SHP77 (cell line): ENCODE measurements at places on chromosomes 3 and 15.

GRCh38 chr3:10929978-10930665 is 62.4 kb upstream of the SLC6A1 start:
- DNase-seq = no peak

DNA sequence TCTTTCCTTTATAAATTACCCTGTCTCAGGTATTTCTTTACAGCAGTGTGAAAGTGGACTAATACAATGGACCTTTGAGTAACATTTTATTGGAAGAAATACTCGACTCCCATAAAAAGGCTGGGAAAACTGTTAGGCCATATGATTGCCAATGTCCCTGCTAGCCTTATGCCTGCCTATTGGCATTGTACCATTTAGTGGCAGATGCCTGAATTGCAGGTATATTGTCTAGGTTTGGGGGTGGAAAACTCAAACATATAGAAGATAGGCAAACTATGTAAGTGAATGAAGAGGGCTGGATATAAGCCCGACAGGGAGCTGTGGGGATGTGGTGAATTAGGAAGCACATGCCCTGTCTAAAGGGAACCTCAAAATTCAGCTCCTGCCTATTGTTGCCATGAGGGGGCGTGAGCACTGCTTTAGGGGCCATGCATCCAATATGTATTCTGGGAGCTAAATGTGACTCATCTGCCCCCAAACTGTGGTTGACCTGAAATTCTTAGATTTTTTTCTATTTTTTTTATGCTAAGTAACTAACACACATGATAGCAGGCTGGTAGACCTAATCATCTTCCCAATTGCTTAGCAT is 65.2 kb upstream of the TRA2B start:
- DNase-seq = no peak

GRCh38 chr3:72535772-72536171 is 312.5 kb downstream of the SHQ1 start:
- no peak for DNase-seq

DNA sequence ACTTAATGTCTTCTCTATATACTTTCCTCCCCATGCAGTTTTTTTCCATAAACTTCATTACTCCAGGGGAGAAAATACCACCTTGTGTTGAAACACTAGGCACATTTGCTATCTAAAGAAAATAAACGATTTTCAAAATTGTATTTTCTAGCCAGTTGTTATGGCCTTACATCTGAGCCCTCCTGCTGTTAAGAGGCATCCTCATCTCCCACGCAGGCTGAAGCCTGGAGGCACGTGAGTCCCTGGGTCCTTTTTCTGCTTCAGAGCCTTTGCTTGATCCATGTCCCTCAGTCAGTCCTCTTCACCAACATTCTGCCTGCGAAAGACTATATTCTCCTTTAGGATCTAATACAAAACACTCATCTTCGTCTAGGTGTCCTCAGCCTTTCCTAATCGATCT is 479.6 kb upstream of the ZNF717 start:
- DNase-seq = no peak

- no peak for DNase-seq
Measured at GRCh38 chr15:100918690-100919480, at the start of gene LRRK1. Gene LRRK1, plus strand, starts transcription at chr15:100919357. Its CDS starts 5,276 bp downstream, at chr15:100924633.

DNA sequence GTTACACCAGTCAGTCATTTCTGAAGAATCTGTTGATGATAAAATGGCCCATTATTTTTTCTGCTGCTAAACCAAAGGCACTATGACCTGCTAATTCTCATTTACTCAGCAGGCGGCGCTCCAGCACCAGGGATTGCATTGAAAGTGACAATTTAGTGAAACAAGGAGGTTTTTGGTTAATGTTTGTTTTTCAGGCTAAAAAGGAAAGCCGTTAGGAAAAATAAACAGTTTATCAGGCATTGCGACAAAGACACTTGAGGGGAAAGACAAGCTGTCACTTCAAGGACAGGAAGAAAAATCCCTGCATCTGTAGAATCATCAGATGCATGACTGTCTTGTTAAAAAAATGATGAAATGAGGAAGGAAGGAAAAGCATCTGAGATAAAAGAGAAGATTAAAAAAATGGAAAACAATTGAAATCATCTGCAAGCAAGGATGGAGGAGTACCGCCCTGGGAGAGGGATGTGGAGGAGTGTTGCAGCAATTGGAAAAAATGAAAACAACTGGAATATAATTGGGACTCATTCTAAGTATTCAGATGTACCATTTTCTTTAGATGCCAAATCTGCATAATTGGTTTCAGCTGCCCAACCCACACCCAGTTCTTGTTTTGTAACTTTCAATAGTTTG is 54.0 kb downstream of the NR1D2 start:
- peak; percentile 4 for DNase-seq

GRCh38 chr15:89999676-90000185 is 1.4 kb upstream of the ZNF710 start:
- DNase-seq = no peak

DNA sequence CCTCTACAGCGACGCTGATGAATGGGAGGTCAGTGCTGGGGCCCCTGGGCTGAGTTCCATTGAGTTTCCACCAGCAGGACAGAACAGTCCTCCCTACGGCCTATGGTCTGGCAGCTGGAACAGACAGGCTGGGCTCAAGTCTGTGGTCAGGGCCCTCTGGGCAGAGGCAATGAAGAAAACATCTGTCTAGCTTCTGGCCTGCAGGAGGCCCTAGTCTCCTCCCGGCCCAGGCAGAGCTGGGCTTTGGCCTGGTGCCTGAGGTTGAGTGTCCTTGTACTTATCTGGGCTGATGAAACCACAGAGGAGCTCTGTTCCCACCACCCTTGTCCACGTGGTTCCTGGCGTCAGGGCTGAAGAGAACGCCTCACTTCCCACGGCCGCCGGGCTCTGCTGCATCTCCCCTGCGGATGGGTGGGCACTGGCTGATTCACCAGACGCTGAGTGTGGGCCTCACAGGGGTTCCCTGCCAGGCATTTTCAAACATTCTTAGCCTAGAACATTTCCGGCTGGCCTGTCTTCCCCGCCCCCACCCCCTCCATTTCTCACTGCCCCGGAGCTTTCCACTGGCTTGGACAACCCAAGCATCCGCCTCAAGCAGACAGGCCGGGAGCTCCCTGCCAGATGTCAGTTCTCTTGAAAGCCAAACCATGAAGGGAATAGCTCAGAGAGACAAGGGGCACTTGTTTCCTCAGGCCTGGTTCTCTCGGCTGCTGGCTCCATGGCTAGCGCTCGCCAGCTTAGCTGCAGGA is 20.3 kb downstream of the PPCDC start:
- no peak for DNase-seq

DNA sequence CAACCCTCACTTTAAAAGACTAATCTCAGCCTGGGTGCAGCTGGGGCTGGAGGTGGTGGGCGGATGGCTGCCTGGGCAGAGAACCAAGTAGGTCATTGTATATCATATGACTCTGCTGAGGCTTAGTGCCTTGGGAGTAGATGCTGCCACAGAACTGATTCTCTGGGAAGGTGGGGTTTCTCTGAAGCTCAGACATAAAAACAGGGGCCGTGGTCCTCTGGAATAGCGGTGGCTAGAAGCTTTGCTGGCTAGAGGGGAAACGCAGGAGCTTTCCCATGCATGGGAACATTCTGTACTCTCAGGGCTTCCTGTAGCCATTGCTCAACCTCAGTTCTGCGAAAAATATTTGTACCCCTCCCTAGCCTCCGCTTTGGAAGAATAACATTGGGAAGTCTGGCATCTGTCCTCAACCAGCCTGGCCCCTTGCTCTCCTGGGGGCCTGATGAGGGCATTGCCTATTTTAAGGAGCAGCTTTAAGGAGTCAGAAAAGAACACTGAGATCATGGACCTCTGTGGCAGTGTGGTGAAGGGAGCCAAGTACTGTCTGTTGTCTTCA is 14.7 kb downstream of the TIMP4 start:
- no peak for DNase-seq

DNA sequence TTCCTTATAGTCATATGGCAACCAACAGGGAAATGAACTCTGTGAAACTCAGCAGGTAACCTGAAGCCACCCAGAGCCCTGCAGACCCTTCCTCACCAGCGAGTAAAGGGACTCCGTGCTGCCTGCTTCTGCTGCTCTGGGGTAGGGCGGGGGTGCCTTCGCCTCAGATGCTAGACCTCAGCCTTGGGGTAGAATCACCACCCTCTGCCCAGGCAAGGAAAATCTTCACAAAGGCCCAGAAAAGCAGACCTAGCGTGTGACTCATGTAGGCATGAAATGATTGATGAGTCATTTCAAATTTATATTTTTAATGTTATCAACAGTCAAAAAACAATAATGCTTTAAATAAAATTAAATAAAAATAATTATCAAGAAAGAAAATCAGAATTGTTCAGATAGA is 6.6 kb downstream of the STIMATE start:
- DNase-seq = no peak

DNA sequence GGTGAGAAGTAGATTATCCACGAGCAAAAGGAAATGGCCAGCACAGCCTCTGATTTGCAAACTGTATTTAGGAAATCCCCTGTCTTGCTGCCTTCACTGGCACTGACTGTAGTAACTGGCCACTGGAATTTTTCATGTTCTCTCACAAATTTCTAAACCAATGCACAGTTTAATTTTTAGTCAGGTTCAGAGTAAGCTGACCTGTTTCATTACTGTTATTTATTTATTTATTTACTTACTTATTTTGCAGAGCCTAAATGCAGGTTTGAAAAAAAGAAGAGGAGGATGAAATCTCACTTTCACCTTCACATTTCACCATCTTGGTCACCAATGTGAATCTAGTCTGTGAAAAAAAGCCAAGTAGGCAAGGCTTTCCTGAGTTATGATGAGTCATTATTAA is 291.0 kb downstream of the PLOD2 start:
- no peak for DNase-seq

DNA sequence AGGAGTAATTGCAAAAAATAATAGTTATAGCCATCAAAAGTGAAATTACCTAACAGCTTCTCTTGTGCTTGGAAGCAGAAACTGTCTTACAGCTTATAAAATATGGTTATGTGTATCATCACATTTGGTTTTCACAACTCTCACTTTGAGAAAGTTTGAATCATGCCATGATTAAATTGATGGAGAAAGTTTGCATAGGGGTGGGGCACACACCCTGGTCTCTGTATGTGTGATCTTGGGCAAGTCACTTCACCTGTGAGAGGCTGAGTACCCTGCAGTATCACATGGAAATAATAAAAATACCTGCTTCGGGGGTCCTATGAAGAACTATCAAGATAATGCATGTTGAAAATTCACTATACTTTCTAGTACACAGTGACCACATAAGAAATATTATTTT is 471.4 kb downstream of the RAP2B start:
- no peak for DNase-seq

DNA sequence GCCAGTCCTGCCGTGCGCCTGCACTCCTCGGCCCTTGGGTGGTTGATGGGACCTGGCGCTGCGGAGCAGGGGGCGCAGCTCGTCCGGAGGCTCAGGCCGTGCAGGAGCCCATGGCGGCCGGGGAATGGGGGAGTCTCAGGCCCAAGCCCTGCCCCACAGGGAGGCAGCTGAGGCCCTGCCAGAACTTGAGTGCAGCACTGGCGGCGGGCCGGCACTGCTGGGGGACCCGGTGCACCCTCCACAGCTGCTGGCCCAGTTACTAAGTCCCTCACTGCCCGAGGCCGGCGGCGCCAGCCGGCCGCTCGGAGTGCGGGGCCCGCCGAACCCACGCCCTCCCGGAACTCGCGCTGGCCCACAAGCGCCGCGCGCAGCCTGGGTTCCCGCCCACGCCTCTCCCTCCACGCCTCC is 190.9 kb upstream of the MME start:
- DNase-seq = no peak

GRCh38 chr3:195911041-195911945 is 2.9 kb upstream of the TNK2 start:
- no peak for DNase-seq

- DNase-seq = peak; percentile 63
Measured at GRCh38 chr3:106609666-106610301, 741.0 kb upstream of the CBLB start.
